ENCODE measurements at places on chromosomes 2 and 18. TPM values are rescaled to one million over a fixed set of nuclear protein-coding genes. Genes with fewer than 3 reads are reported as not detected.

DNA sequence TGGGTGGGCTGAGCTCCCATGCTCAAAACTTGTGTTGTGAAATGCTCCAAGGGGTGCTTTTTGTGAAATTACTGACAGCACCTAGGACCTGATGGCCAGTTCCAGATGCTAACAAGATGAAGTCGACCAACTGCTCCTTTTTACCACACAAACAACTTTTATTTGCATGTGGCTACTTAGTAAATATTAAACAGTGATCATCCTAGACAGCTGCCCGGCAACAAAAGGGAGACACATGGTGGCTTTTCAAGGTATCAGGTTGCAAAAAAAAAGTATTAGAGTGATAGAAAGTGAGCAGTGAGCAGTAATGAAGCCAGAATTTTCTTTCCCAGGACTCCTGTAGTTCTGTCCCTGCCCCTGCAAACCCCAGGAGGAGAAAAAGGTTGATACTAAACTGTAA lies 118.5 kb downstream of the RPIA start:
- no peak for DNase-seq

The MOCOS gene
- total RNA-seq = 6.2 TPM

- DNase-seq = peak; percentile 41
Measured at GRCh38 chr2:33426666-33427231, 49.7 kb upstream of the RASGRP3 start.

DNA sequence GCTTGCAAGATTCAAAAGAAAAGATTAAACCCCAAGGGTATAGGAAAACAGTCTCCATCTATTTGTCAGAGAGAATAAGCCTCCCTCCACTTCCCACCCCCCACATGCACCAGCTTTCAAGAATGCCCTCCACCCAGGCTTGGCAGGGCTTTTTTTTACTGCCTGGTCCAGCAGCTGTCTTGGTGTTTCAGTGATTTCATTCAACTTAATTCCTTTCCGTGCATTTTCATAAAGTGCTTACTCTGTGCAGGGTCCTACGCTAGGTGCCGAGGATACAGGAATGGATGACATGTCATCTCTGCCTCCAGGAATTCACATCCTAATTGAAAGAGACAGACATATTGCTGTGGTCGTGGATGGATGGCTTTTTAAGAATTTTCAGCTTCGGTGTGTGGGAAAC lies 117.9 kb downstream of the LRATD1 start:
- no peak for DNase-seq

The AQP12B gene
- total RNA-seq = not detected
